ENCODE measurements at places on chromosomes 5 and 9.

DNA sequence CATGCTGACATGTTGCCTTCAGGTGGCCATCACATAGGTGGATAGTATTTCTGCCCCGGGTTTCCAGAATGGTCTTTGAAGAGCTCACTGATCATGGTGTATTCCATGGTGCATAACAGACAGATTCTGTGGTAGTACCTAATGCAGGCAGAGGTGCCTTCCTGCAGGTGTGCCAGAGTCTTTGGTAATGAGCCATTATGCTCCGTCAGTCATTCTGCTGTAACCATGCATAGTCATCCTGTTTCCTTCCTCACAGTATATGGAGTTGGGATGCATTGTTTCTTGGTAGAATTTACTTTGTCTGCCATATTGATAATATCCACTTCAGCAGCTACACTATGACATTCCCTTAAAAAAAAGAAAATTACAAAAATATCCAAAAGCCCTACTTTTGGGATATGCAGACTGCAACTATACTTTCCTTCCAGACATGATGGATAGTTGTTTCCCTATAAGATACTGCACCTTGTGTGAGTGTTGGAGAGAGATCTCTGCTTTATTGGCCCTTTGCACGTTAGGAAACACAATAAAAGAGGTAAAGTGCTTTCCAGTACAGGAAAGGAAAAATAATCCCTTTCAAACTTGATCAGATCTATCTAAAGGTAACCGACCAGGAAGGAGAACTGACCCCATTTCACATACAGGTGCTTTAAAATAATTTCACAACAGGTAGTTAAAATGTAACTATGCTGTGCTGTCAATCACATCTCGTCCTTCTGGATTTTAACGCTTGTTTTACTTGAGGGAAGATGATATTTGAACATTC lies 537.5 kb upstream of the WWC1 start:
- no peak for DNase-seq

DNA sequence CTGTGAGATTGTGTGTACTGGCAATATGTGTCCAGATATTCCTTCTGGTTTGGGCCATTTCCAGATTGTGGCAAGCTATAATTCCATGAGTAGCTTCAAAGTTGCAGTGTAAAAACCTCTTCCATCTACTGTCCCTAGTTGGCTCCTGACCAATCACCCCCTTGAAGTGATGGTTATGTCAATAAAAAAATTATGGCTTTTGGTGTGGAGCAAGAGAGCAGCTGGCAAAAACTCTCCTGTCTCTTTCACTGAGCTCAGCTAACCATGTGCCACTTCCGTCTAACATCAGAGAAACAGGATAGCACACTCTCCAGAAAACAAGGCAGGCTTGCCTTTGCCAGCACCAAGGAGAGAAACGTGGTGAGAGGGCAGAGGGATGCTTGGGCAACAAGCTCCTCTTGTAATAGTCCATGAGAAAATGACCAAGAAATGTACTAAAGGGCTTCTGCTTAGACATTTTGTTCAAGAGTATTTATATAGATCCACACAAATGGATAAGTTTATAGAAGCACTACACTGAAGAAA lies 914.4 kb upstream of the SEMA6A start:
- DNase-seq = no peak

DNA sequence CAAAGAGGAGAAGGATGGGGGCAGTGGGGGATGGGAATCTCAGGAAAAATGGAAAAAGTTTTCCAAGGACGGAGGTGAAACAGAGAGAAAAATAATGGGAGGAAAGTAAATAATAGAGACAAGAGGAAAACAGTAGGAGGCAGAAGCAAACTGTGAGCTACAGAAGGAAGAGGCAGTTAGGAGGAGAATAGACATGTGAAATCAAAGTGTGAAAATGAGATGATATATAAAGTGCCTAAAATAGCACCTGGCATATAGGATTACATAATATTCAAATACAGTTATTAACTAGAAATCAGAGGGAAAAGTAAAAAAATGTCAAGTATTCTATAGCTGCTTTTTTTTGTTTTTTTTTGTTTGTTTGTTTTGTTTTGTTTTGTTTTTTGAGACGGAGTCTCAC lies 44.0 kb upstream of the PLIN2 start:
- DNase-seq = no peak

GRCh38 chr5:100904259-100904861 lies 1.3 kb upstream of the ST8SIA4 start:
- no peak for DNase-seq

DNA sequence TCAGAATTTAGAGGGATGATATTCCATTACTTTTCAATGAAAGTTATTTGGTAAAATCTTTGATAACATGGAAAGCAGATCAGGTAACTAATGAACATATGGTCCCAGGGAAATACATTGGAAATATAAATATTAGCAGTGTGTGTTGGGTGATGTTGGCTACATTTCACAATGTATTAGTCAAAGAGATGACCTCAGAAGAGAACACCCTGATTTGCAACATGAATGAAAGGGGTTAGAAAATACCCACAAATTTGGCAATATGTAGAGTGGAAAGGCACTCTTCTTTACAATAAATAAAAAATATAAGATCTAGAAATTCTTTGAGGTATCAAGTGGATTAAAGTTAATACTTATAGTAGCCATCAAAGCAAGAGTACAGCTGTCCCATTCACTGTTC lies 606.7 kb downstream of the PSAT1 start:
- DNase-seq = no peak

GRCh38 chr9:132409828-132410528 lies at the start of gene CFAP77:
TSS of gene CFAP77 (plus strand) at chr9:132410211. CDS start at chr9:132410272, 61 bp downstream.
- DNase-seq = no peak

DNA sequence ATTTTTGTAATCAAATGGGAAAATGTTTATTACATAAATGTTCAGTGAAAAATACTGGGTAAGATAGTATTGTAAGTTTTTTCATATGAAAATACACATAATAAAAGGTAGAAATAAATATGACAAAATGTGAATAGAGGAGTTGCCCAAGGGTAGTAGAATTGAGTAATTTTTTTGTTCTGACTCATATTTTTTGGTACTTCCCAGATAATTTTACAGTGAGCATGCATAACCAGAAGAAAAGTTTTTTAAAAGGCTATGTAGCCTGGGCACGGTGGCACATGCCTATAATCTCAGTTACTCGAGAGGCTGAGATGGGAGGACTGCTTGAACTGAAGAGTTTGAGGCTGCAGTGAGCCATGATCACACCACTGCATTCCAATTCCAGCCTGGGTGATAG lies 116.9 kb downstream of the PIP5K1B start:
- no peak for DNase-seq

- no peak for DNase-seq
These were observed 13.8 kb upstream of the PLEKHG4B start for GRCh38 chr5:77957-78804.

GRCh38 chr5:171010086-171010485 lies 148.3 kb downstream of the RANBP17 start:
- no peak for DNase-seq
